Stimulated activated CD8-positive, alpha-beta memory T cell treated with anti-CD3 and anti-CD28 coated beads, Interleukin-15, amount 100 ng/mL, for 1 hour (primary cell): ENCODE measurements at places on chromosomes 1 and 21.
A peak's percentile ranks its signal among the peaks of the same experiment; 100 is the strongest.

- no peak for DNase-seq
These were observed 36.7 kb downstream of the PAPPA2 start for GRCh38 chr1:176499671-176500070.

- DNase-seq: no peak
These were observed 337.0 kb upstream of the NR5A2 start for GRCh38 chr1:199690496-199690895.

GRCh38 chr1:1170215-1171091 is 3.2 kb upstream of the TTLL10 start:
- no peak for DNase-seq

GRCh38 chr1:8664887-8665286 is 152.6 kb downstream of the RERE start:
- DNase-seq: no peak

DNA sequence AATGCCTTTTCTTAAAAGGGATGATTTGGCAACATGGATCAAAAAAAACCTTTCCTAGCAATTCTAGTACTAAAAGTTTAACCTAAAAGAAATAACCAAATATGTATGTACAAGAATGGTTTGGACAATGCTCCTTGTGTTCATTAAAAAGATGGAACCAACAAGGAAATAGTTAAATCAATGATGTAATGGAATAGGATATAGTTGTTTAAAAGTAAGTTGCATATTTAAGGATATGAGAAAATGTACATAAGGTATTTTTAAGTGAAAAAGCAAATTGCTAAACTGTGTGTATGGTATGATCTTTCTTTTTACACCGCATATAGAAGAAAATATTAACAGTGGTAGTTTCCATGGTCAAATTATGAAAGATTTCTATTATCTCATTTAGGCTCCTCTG is 12.1 kb downstream of the SLC30A10 start:
- no peak for DNase-seq

GRCh38 chr1:9404117-9404914 is 111.6 kb downstream of the SPSB1 start:
- no peak for DNase-seq

GRCh38 chr21:33546086-33546485 is 3.2 kb downstream of the SON start:
- no peak for DNase-seq

GRCh38 chr1:55823541-55824250 is 608.5 kb upstream of the USP24 start:
- no peak for DNase-seq

DNA sequence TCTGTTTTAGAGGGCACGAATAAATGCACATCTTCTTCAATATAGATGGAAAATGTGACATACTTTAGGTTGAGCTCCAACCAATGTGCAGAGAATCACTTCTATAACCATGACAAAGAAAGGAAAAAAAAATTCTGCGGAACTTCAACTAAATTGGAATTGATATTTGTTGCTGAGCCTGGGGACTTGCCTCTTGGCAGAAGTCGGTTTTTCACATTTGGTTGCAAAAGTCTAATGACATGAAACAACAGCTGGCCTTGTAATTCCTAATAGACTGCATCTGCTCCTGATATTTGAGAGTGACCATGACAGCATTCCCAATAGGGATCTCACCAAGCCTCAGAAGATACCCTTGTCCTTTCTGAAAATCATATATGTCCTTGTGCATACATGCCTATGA is 112.8 kb downstream of the PRRX1 start:
- no peak for DNase-seq

DNA sequence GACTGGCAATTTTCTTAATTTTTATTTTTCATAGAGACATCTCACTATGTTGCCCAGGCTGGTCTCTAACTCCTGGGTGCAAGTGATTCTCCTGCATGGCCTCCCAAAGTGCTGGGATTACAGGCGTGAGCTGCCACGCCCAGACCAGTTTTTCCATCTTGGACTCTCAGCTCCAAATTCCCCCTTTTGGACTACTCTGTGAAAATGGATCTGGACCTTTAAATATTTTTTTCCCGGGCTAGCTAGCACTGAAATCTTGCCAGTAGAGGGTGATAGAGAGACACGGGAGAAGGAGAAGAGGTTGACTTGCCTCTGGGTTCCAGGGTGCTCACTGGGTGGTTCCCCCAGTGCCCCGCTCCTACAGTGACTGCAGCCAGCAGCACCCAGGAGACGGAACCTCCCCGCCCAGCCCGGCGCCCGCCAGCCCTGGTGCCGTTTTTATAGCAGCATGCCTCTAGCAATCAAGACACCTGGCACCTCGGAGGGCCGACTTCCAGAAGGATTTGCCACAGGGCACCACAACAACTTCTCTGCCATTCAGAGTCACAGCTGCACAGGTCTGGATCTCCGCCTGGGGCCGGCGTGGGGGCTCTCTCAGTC is 34.7 kb upstream of the SCCPDH start:
- DNase-seq: no peak

DNA sequence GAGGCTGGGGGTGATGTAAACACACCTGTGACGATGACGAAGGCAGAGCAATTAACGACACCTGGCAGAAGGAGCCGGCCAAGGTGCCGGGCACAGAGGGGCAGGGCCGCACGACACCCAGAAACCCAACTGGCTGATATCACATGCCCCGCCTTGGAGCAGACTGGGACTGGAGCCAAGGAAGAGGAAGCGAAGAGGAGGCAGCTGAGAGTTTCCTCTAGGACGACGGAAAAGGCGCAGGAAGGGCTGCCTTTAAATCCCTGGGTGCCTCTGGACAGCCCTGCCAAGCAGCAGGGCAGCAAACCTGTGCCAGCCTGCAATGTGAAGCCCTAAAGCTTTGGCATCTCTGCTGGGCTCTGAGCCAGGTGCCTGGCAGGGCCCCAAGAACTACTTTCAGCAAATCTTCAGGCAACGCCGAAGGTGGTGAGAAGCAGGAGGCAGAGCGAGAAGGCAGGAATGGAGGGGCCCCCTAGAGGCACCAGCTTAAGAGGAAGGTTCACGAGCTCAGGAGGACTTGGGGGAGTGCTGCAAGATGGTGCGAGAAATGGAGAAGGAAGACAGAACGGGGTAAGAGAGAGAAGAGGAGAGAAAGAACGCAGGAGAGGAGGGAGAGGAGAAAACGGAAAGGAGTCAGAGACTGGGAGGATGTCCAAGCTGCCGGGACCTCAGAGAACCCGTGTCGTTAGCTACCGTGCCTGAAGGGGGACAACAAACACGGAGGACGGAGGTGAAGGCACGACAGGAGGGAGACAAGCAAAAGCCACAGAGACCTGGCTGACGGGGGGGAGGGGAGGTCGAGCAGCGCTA is 25.3 kb upstream of the PEF1 start:
- peak; percentile 2 for DNase-seq

DNA sequence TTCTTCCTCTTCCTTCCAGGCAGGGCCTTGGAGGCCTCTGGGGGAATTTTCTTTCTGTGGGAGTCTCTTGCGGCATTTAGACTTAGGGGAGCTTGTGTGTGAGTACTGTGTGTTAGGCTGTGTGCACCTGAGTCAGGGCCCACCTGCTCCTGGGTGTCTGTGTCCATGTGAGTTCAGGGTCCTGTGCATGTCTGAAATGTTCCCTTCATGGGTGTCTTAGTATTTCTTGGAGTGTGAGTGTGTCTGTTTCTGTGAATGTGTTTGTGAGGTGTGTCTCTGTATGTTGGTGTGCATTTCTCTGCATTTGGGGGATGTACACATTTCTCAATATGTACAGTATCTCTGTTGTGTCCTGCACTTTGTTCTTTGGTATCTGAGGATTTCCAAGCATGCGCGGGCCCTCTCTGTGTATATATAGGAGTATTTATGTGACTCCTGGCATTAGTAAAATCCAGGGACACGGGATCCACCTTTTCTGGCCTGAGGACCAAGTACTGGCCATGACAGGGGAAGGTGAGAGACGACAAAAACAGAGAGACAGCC is 2.4 kb downstream of the TFAP2E start:
- no peak for DNase-seq

- DNase-seq: no peak
These were observed 26.3 kb upstream of the SLC16A1 start for GRCh38 chr1:112982328-112982727.

GRCh38 chr1:218135371-218135770 is 149.7 kb upstream of the RRP15 start:
- no peak for DNase-seq

DNA sequence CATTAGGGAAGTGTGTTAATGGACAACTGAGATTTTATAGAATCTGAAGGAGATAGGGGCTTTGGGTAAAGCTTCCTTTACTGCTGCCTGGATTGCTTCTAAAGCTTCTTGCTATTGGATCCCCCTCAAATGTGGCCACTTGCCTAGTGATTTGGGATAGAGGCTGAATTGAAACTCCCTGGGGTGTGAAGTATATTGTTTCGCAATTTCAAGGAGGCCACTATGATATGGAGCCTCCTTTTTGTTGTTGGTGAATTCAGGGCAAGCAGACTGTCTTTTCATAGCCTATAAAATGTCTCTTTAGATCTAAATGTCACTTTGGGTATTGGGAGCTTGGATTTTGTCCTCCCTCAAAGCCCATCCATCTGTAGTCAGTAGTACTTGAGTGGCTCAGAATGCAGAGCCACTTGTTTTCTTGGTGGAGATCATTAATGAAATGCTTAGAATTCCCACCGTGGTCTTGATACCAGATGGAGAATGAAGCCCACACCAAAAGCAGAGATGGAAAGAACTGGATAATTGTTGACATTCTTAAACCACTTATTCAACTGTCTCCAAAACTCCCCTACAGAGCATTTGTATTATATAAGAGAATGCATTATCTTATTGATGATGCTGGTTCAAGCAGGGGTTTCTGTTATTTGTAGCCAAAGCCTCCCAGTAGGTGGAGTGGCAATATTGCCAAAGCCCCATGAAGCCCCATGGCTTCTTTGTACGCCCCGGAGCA is 144.3 kb upstream of the KCNE2 start:
- no peak for DNase-seq

DNA sequence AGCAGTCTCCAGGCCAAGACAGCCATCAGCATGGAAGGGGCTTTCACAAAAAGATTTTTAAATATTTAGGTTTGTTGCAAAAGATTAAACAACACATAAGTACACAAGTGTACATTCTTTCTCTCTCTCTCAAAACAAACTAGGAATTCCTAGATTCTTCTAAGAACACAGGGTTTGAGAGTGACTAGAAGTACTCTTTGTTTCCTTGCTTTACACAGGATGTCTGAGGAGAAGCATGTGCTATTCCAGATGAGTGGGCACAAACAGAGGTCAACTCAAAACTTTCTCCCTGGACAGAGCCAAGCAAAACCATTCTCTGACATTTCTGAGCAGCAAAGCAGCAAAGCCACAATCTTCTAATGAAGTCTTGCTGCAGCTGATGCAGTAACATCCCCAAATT is 210.6 kb upstream of the HOOK1 start:
- DNase-seq: no peak

DNA sequence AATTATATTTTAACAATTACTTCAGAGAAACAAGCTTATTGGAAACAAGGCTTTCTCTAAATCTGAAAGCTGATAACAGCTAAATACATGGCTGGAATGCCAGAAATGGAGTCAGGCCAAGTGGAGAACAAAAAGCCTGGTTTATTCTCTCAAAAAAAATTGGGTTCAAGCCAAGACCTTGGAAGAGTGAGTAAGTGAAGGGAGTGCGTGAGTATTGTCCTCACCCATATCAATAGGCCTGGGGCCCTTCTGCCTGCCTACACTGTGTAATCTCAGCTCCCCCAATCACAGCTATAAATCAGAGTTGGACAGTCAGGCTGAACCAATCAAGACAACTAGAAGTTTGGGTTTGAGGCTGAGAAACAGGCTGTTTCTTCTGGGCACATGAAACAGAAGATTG is 7.4 kb downstream of the KYAT3 start:
- no peak for DNase-seq

DNA sequence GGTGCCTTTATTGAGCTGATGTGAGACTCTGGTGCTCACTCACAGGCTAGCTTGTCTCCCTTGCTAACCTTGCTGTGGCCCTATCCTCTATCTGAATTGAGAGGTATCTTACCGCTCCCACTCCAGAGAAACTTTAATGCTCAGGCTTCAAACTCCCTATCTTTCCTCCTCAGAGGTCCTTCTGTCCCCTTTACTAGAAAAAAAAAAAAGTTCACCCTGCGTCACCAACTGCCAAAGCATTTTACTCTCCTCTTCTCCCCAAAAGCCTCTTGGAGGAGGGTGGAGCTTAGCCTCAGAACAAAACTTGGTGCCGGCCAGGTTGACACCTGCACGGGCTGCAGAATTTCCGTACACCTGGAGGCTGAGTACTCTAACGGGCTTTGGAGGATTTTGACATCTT is 55.1 kb downstream of the ATP2B4 start:
- DNase-seq: no peak

DNA sequence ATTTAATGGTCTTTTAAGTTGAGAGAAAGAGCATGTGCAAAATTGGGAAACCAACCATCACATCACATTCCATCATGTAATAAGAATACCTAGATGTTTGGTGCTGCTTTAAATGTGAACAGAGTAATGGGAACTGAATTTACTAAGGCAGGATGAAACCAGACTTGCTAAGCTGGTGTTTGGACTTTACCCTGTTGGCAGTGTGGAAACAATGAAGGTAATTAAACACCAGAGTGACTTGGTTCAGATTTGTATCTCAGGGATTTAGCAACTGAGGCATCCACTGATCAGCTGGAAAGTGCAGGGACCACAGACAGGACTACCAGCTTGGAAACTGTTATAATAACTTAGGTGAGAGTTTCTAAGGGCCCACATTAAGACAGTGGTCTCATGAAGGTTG is 263.4 kb downstream of the OLFM3 start:
- DNase-seq: no peak

- no peak for DNase-seq
These were observed 47.6 kb downstream of the SLX9 start for GRCh38 chr21:44987301-44987885.

- DNase-seq: no peak
These were observed 12.7 kb downstream of the TENT5C start for GRCh38 chr1:117618450-117619122.

GRCh38 chr1:221308534-221309511 is 429.6 kb downstream of the HLX start:
- no peak for DNase-seq

GRCh38 chr1:171346881-171347280 is 32.9 kb downstream of the FMO4 start:
- no peak for DNase-seq

- no peak for DNase-seq
These were observed 35.4 kb upstream of the SRSF10 start for GRCh38 chr1:24015221-24016210.

DNA sequence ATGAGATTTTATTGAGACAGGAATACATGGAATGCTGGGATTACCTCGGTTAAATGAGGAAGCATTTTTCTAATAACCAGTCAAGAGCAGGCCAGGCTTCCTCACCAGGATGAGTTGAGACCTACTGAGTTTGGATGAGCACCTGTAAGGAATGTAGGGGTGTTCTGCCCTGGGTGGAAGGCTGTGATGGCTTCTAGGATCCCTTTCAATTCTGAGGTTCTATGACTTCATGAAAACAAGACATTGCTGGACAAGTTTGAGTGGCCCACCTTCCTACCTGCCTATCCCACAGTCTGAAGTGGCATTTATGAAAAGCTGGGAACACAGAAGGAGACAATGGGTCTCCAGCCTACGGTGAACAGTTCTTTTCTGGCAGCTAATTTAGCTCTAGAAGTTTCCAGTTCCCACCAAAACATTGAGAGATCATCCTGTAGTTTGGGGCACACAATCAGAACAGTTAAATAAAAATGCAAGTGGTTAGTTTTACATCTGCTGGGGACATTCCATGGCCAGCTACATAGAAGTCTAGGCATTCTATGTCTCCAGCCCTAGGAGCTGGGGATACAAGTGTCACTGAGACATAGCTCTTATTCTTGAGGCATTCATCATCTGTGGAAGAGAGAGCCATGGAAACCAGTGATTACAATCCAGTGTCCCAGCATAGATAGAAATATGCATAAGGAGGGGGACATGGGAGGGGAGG is 51.3 kb upstream of the TSPAN2 start:
- DNase-seq: no peak

GRCh38 chr1:192476802-192477298 is 98.7 kb upstream of the RGS1 start:
- no peak for DNase-seq
